Motor neuron (in vitro differentiated cells): ENCODE measurements at places on chromosomes 5 and 9. TPM values are rescaled to one million over a fixed set of nuclear protein-coding genes. Genes with fewer than 3 reads are reported as not detected.
A peak's percentile ranks its signal among the peaks of the same experiment; 100 is the strongest.

- ATAC-seq = no peak
These were observed 12.6 kb downstream of the CRB2 start for GRCh38 chr9:123368536-123369153.

- ATAC-seq = no peak
These were observed 159.8 kb upstream of the PHYKPL start for GRCh38 chr5:178392386-178392785.

- ATAC-seq = no peak
These were observed 227.6 kb upstream of the IRX4 start for GRCh38 chr5:2110137-2110933.

DNA sequence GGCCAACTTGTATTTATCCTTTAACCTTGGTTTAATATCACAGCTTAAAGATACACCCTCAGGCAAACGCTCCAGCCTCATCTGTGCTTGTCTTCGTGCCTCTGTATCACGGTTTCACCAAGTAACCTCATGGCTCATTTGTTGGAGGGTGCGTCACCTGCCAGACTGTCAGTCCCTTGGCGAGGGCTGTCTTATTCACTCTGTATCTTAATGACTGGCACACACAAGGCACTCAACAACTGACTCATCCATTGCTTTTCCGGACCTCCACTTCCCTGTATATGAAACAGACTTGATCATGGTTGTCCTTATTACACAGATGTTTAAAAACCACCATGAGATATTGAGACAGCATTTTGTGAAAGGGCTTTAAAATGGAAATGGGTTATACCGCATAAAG lies 28.0 kb downstream of the LCP2 start:
- ATAC-seq = no peak

DNA sequence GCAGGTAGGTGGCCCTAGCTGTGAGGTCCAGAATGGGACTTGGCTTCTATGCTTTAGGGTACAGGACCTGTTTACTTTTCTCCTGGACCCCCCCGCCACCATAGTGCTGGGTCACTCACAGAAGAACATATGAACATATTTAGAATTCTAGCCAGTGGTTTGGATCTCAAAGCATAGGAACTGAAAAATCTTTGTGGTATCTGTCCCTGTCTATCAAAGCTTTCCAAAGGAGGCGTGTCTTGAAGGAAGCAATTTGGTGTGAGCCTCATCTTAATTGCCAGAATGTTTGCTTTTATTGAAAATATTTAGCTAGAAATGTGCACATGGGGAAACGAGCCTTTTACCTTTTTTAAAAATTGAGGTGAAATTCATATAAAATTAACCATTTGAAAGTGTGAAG lies 6.2 kb downstream of the PHF2 start:
- ATAC-seq = no peak

Gene WDR38
- total RNA-seq = not detected in 2 replicates

- no peak for ATAC-seq
These were observed 93.9 kb downstream of the CD180 start for GRCh38 chr5:67102708-67103107.

DNA sequence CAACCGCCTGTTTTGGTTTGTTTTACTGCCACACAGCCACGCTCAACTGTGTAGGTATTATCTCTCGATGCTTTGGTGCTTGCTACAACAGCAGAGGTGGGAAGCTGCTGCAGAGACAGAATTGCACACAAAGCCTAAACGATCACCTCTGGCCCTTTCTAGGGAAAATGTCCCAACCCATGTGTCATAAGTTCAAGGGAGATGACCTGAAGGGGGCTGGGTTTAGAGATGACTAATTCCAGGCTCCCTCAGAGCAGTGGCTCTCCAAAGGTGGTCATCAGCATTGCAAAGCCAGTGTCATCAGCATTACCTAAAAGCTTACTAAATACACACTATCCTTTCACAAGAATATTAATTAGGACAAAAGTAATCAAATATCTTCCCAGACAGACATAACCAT lies 10.9 kb downstream of the ZNF622 start:
- no peak for ATAC-seq

DNA sequence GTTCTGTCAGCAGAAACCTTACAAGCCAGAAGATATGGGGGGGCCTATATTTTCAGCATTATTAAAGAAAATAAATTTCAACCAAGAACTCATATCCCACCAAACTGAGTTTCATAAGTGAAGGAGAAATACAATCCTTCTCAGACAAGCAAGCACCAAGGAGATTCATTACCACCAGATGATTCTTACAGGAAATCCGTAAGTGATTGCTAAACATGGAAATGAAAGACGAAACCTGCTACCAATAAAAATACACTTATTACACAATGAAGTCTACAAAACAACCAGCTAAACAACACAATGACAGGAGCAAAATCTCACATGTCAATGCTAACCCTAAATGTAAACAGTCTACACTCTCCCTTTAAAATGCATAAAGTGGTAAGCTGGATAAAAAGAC lies 17.8 kb upstream of the C9orf72 start:
- no peak for ATAC-seq

Gene PRUNE2
- 54.5 and 65.5 TPM in 2 replicates for total RNA-seq

GRCh38 chr5:1262381-1262780 lies 32.5 kb downstream of the TERT start:
- no peak for ATAC-seq

GRCh38 chr9:5587024-5587423 lies 41.9 kb upstream of the RIC1 start:
- ATAC-seq = no peak

DNA sequence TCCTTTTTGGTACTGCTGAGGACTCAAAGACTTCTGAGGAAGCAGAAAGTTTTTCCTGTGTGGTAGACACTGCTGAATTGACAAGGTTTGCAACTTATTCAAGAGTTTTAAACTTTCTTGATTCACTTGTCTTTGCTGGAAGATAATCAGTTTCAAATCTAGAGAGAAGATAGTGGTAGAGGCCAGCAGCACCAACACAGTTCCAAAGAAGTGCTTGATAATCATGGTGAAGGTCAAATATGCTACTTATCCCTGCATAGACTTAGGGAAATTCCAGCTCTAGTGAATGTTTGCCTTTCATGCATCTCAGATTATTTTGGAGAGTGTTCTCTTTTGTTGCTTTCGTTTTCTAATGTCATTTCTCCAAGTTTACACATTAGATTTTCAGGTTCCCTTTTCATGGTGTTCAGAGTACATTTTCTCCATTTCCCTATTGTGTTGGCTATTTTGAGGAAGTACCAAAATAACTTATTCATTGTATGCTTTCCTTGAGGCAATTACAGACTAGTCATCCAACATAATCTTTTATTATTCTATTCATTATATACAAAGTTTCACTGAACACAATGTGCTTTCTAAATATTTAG lies 550 bp downstream of the IFNE start:
- no peak for ATAC-seq

- no peak for ATAC-seq
These were observed 272.1 kb upstream of the DAB2 start for GRCh38 chr5:39696672-39697398.

DNA sequence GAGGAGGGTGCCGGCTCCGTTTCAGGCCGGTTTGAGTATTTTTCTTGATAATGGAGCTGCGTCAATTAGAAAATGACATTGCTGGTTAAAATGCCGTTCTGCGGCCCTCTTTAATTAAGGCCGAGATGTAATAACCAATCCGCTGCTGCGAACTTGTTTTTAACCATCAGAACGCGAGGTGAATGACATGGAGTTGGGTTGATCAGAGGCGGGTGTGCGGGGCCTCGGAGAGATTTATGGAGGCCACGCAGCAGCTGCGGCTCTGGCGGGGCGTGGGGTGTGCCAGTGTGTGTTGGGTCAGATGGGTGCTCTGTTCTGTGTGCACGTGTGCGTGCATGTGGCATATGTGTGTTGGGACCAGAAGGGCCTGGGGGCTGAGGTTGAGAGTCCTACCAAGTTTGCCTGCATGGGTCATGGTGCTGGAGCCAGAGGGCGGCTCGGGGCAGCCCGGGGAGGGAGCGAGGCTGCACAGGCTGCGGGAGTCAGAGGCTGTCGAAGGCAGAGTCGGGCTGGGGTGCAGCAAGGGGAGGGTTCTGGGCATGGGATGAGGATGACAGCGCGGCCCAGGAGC lies 25.4 kb downstream of the RXRA start:
- ATAC-seq = peak; percentile 8

DNA sequence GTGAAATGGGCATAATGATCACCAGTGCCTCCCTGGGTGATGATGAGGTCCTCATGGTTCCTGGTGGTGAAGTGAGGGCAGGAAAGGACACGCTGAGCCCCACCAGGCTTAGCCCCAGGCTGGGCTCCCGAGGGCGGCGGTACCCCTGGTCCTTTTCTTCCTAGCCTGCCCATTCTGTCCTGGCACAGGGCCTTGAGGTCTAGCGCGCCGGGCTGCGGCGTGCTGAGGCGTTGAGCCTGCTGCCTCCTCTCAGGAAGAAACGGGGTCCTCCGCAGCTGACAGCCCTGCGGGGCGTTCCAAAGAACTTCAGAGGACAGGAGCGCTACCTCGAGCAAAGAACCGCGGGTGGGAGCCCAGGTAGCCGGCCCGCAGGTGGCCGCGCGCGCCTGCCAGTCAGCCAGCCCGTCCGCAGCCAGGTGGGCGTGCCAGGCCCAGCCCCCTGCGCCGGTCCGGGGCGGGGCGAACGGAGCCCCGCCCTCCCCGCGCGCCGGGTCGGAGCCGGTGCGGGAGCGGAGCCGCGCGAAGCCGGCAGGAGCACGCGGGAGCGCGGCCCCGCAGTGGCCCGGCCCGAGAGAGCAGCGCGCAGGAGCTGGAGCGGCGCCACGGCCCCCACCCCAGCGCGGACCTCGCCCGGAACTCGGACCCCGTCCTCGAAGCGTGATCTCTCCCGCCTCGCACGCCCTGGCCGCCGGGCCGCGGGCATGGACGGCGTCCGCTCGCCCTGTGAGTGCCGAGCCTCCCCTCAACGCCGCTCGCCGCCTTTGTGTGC lies at the start of gene WNK2:
TSS of gene WNK2 (plus strand) at position 477 of the 769 bp plus-strand sequence. CDS start 791 bp downstream, outside the sequence.
- ATAC-seq = peak; percentile 56

DNA sequence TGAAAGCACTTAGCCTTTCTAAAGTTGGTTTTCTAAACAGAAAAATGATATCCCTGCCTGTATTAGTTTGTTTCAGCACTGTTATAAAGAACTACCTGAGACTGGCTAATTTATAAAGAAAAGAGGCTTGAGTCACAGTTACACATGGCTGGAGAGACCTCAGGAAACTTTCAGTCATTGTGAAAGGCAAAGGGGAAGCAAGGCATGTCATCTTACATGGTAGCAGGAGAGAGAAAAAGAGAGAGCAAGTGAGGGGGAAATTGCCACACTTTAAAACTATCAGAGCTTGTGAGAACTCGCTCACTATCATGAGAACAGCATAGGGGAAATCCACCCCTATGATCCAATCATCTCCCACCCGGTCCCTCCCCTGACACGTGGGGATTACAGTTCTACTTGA lies 64.9 kb downstream of the FAM170A start:
- ATAC-seq = no peak

Gene ZDHHC21
- 16.1 and 17.1 TPM in 2 replicates for total RNA-seq

Gene IL5
- total RNA-seq = not detected in 2 replicates

- ATAC-seq = no peak
These were observed 60.0 kb upstream of the RARS1 start for GRCh38 chr5:168426007-168426863.

- no peak for ATAC-seq
These were observed 51.3 kb downstream of the CRB2 start for GRCh38 chr9:123407217-123407851.

DNA sequence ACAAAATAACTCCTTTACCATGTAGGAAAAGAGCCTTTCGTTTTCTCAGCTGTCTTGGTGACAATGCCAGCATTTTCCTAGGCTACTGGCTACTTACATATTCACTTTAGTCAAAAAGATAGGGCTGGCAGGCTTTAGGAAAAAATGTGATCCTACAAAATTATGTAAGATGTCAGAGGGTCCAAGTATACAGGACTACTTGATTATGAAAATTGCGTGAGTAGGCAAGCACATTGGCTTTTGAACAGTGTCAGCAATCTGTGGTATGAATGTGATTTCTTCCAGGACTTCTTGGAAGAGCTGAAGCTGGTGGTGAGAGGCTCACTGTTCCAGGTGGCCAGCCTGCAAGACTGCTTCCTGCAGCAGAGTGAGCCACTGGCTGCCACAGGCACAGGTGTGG lies 22.8 kb downstream of the THBS4 start:
- no peak for ATAC-seq

GRCh38 chr9:34507966-34508365 lies 14.8 kb downstream of the ENHO start:
- ATAC-seq = no peak

Gene LCN2
- 0.93 TPM in 1 of 2 replicates, not detected in the other for total RNA-seq

DNA sequence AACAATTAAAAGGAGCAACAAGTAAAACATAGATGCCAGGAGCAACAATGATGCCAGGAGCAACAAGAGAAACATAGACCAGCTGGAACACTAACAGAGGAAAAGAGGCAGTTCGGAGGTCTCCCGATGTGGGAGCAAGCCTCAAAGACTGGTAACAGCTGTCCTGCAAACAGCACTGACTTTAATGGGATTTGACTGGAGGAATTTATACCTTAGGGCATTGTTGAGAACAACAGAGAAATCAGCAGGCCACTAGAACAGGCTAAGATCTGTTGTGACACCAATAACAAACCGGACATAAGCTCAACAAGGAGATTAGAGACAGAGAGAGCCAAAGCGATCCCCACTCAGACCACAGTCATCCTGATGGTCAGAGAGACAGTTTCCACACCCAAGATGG lies 11.8 kb upstream of the SYK start:
- no peak for ATAC-seq

- peak; percentile 14 for ATAC-seq
These were observed 10.2 kb downstream of the SARDH start for GRCh38 chr9:133727876-133728441.

DNA sequence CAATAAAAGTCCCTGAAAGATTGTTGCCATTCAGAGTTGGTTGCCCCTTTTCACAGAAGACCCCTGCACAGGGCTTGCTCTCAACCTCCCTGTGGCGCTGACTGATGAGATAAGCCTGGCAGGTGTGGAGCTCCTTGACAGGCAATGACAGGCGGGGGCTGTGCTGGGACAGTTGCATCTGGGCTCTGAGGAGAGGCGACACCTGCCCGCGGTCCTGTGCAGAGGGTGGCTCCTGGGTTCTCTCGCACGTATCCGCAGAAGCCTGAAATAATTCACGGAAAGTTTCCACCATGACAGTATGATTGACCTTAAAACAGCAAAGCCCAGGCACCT lies 19.8 kb upstream of the EXOC3 start:
- no peak for ATAC-seq

- ATAC-seq = no peak
These were observed 58.0 kb upstream of the RPL26L1 start for GRCh38 chr5:172901012-172901780.

DNA sequence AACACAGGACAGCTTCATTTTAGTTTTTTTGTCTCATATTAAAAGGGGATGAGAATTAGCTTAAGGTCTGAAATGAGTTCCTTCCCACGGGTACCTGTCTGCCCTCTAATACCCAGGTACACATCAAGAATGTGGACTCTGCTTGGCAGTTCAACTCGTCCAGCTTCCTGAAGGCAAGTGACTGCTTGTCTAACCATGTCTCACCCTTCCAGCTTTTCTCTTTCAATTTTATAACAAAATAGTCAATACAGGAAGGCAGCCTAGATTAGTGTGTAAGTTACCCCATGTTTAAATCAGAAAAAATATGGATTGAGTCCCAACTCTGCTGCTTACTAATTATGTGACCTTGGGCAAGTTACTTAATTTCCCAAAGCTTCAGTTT lies 50.5 kb upstream of the C5orf46 start:
- no peak for ATAC-seq
